ENCODE measurements at places on chromosomes 3 and 15.

- no peak for DNase-seq
Measured at GRCh38 chr15:75662823-75663519, 15.3 kb downstream of the SNX33 start.

DNA sequence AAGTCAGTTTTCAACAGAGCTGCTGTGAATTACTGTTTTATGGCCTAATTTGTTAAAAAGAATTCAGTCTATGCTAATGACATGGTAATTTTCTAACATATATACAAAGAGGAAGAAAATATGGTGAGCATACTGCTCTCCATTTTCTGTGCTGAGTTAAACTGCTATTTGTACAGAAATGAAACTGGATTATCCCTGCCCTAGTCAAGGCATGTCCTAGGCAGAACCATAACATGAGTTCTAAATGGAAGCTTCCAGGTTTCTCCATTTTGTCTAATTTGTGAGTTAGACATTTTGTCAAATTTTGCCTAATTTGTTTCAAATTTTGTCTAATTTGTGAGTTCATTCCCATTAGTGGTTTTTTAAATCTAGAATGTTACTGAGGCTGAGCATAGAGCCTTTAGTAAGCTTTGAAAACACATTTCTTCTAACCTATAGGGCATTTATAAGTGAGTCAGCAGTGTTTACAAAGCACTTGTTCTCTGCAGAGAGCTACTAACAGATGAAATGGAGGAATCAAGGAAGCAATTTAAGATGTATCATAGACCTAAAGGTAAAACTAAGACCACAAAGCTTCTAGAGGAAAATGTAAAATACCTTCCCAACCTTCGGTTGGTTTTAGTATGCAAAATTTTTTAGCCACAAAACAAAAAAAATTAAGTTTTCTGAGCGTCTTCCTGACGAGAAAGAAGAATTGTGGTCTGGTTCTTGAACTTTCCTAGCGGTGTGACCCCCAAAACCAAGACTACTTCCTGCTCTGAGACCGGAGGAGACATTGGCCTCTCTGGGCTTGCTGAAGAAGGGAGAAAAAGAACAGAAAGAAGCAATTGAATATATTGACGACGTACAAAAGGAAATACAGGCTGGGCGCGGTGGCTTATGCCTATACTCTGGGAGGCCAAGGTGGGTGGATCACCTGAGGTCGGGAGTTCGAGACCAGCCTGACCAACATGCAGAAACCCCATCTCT lies 9.8 kb downstream of the P2RY14 start:
- no peak for DNase-seq

GRCh38 chr3:6716420-6716819 lies 144.5 kb upstream of the GRM7 start:
- no peak for DNase-seq

- peak; percentile 92 for DNase-seq
Measured at GRCh38 chr15:42100021-42100800, 5.8 kb upstream of the PLA2G4D start.

- DNase-seq: no peak
Measured at GRCh38 chr3:100525753-100526612, 33.6 kb downstream of the TMEM45A start.
